Type B pancreatic cell (in vitro differentiated cells): ENCODE measurements at places on chromosomes 3 and 15. TPM values are rescaled to one million over a fixed set of nuclear protein-coding genes. Genes with fewer than 3 reads are reported as not detected.

- DNase-seq, result no peak
These were observed 10.7 kb upstream of the SETD5 start for GRCh38 chr3:9386501-9387321.

Gene CFAP100
- total RNA-seq, result 4.3 TPM in 1 of 2 replicates, not detected in the other

Gene GOLGA8G
- total RNA-seq, result not detected in 2 replicates

DNA sequence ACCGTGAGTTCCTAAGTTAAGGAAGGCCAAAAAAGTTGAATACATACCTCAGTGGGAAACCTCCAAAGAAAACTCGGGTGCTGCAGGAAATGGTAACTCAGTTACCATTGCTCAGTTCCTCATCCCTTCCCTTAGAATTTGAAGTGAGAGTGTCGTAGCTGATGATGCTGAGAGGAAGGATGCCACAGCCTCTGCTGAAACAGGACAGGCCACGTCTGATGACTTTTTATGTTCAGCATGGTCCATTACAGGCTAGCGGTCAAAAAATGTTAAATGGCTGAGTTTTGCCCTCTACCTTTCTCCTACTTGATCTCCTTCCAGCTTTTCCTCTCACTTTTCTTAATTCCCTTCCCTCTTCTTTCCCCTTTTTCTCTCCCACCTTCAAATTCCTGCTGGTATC lies 135.5 kb downstream of the GHSR start:
- no peak for DNase-seq

GRCh38 chr3:135706758-135707375 lies 258.7 kb upstream of the PPP2R3A start:
- no peak for DNase-seq

- DNase-seq, result no peak
These were observed 20.4 kb upstream of the COPG1 start for GRCh38 chr3:129228891-129229585.

GRCh38 chr3:112650482-112650881 lies 9.5 kb upstream of the CCDC80 start:
- DNase-seq, result no peak

Gene LRRN1
- 30.7 and 85.2 TPM in 2 replicates for total RNA-seq
